ENCODE measurements at places on chromosomes 6 and 20.

DNA sequence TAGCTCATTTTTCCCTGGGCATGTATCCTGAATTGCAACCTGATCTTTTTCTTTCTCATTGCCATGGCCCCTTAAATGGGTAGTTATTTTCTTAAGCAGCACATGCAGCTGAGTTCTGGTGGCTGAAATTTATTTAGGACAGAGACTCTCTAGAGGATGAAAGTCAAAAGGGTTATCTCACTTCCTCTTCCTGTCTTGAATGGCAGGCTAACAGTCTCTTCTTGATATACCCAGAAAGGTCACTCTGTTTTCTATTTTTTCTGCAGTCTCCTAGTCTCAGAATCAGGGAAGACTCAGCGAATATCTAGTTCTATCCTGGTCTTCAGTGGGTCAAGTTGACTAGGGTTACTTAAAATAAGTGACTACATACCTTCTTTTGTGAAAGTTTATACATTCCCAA, 243.3 kb downstream of the EPHA7 start:
- H3K36me3 ChIP-seq: no peaks in the 10 kb centered on the region
- H3K27me3 ChIP-seq: no peaks in the 10 kb centered on the region
- H3K4me1 ChIP-seq: no peaks in the 10 kb centered on the region

DNA sequence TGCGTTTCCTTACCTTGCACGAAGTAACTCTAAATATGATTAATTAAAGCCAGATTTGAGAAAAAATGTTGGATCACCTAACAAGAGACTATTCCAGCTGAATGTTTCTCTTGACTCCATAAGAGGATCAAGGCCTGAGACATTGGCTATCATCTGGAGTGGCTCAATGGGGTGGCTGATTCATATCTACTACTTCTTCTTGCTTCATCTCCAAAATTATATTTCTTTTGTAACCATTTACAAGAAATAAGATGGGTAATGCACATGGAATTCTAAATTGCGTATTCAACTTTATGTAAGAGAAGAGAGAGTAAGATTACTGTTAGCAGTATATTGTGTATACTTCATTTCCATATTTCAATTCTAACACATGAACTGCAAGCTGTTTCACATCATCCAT, 819.0 kb upstream of the EYS start:
- H3K36me3 ChIP-seq: no peaks in the 10 kb centered on the region
- no peak overlapping the region for H3K4me3 ChIP-seq
- H3K27ac ChIP-seq: no peak overlapping the region

GRCh38 chr6:137496368-137496767, 2.2 kb upstream of the OLIG3 start:
- H3K4me1 ChIP-seq: peaks cover 51% of the 10 kb centered on the region
- DNase-seq: no peak
- H3K27me3 ChIP-seq: peaks cover 59% of the 10 kb centered on the region
- H3K27ac ChIP-seq: no peak overlapping the region
- no peak overlapping the region for H3K4me3 ChIP-seq
- H3K36me3 ChIP-seq: no peaks in the 10 kb centered on the region

- no peaks in the 10 kb centered on the region for H3K4me1 ChIP-seq
- H3K27ac ChIP-seq: no peak overlapping the region
- H3K4me3 ChIP-seq: no peak overlapping the region
- H3K27me3 ChIP-seq: no peaks in the 10 kb centered on the region
These were observed 424.5 kb downstream of the GRIK2 start for GRCh38 chr6:101818051-101818450.
